Omental fat pad (tissue), 4 donors: ENCODE measurements at places on chromosomes 6 and 20. TPM values are rescaled to one million over a fixed set of nuclear protein-coding genes. Genes with fewer than 3 reads are reported as not detected.

DNA sequence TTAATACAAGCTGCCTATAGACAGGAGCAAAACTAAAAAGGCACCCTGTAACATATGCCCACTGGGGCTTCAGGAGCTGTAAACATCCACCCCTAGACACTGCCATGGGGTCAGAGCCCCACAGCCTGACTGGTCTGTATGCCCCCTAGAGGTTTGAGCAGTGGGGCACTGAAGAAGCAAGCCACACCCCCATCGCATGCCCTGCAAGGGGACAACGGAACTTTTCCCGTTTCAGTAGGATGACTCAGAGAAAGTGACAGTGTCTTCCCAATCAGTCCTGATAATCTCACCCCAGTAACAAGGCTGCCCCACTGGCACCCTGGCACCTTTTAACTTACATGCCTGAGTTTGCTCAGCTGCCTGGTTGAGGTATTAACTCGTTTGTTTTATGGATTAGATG lies 35.9 kb downstream of the BEND3 start:
- DNase-seq = no peak

GRCh38 chr6:150631283-150631983 lies 31.7 kb downstream of the PLEKHG1 start:
- no peak for DNase-seq

DNA sequence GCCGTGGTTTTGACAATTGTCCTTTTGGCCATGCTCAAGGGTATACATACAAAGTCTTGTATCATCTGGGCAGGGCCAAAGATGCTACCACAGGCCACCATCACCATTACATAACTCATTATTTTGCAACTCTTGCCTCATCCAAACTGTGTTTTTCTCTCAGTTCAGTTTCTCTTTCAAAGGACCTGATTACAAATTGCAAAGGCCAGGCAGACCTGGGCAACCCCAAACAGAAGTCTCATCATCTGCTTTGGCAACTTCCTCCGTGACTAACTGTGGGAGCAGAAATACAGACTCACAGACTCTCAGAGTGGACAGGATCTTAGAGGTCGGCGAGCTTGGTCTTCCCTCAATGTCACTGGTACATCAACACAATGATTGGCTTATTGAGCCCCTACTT lies 117.8 kb upstream of the NEDD9 start:
- DNase-seq = no peak

DNA sequence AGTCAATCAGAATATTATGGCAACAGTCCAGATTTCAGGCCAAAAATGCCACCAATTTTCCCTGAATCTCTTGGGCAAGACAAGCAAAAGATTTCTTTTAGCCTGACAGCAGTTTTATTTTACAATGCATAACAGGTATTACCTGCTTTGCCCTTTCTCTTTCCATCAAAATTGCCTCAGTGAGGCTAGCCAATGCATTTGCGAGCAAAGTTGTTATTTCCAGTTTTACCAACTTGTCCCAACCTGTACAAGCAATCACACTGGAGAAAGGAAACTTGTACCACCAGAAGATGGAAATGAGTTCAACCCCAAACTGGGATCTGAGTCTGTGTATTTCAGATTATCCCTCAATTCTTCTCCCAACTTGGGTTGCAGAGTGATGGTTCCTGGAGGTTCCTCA lies 279.9 kb upstream of the CDYL start:
- no peak for DNase-seq

Gene SCRT2
- not detected for total RNA-seq

Gene FAM209B
- total RNA-seq = not detected

Gene GSTA2
- not detected for total RNA-seq
